ENCODE measurements at places on chromosomes 1 and 21. TPM values are rescaled to one million over a fixed set of nuclear protein-coding genes. Genes with fewer than 3 reads are reported as not detected.

The MTF2 gene
- total RNA-seq = 27.8 TPM

DNA sequence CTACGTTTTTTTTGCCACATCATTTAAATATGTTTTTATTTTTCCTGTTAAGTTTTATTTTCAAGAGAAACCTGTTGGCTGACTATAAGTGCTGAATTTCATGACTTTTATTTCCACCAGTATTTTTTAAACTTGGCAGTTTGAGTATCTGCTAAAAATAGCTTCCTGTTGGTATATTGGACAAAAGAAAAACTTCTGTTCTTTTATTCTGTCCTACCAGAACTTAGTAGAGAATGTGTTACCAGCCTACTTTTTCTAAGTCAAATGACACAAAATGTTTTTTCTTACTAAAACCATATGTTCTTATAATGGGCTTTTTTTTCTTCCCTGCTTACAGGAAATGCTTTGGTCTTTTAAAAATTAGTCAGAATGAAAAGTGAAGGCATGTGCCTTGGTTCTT lies 7.6 kb downstream of the DR1 start:
- DNase-seq = no peak
- H3K4me1 ChIP-seq = peaks cover 47% of the 10 kb centered on the region
- peak overlapping the region; percentile 18 for H3K27ac ChIP-seq
- H3K27me3 ChIP-seq = no peaks in the 10 kb centered on the region
- no peak overlapping the region for H3K4me3 ChIP-seq

The LEPR gene
- total RNA-seq = 17.6 TPM

DNA sequence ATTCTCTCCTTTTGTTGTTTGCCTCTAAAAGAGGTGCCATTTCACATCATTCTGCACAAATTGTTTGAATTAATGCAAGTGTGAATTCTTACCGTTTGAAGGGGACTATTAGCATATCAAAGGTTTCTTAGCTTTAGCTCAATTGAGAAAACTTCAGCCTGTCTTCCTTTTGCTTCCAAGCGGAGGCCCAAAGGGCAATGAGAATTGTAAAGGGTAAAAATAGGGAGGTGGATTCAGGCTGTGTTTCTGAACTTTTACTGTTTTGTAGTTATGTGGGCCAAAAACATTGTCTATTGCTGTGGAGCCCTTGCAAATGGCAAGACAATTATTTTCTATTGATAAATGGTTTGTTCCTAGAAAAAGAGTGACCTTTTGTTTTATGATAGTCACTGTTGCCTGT lies 3.6 kb downstream of the ADGRL2 start:
- H3K4me3 ChIP-seq = peak overlapping the region; percentile 96
- DNase-seq = no peak
- H3K36me3 ChIP-seq = no peaks in the 10 kb centered on the region
- peak overlapping the region; percentile 98 for H3K27ac ChIP-seq
- H3K27me3 ChIP-seq = no peaks in the 10 kb centered on the region

- no peak for DNase-seq
- no peaks in the 10 kb centered on the region for H3K27me3 ChIP-seq
- H3K27ac ChIP-seq = no peak overlapping the region
These were observed 7.3 kb downstream of the KIF21B start for GRCh38 chr1:201016211-201016651.

- no peak overlapping the region for H3K27ac ChIP-seq
- no peaks in the 10 kb centered on the region for H3K36me3 ChIP-seq
- no peak for DNase-seq
- H3K4me3 ChIP-seq = no peak overlapping the region
These were observed 52.1 kb upstream of the SLC44A3 start for GRCh38 chr1:94768036-94768435.

DNA sequence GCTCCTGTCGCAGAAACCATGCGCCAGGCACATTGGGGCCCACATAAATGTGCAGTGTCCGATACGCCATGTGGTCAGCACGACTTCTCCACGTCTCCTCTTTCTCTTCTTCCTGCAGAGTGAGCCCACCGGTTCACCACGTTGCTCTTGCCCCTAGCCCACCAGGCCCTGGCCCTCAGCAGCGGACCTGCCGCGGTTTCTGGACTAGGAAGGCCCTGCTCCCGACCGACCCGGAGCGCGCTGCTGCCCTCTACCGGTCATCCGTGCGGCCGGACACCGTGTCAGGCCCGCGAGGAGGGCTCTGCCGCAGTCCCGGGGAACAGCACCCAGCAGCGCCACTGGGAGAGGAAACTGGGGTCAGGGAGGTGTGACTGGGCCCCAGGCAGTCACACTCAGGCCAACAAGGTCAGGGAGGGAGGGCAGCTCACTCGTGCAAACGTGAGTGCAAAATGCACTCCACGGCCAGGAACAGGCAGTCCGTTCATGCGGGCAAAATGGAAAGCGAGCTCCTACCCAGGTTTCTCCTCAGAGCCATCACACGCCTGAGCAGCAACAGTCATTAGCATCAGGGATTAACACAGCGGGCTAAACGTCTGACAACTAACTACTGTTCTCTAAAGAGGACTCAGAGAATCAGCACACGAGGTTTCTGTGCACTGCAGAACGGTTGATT lies 13.7 kb downstream of the TLR5 start:
- H3K27me3 ChIP-seq = no peaks in the 10 kb centered on the region
- H3K4me3 ChIP-seq = peak overlapping the region; percentile 64
- H3K36me3 ChIP-seq = no peaks in the 10 kb centered on the region
- H3K4me1 ChIP-seq = peaks cover 18% of the 10 kb centered on the region
- no peak overlapping the region for H3K27ac ChIP-seq

DNA sequence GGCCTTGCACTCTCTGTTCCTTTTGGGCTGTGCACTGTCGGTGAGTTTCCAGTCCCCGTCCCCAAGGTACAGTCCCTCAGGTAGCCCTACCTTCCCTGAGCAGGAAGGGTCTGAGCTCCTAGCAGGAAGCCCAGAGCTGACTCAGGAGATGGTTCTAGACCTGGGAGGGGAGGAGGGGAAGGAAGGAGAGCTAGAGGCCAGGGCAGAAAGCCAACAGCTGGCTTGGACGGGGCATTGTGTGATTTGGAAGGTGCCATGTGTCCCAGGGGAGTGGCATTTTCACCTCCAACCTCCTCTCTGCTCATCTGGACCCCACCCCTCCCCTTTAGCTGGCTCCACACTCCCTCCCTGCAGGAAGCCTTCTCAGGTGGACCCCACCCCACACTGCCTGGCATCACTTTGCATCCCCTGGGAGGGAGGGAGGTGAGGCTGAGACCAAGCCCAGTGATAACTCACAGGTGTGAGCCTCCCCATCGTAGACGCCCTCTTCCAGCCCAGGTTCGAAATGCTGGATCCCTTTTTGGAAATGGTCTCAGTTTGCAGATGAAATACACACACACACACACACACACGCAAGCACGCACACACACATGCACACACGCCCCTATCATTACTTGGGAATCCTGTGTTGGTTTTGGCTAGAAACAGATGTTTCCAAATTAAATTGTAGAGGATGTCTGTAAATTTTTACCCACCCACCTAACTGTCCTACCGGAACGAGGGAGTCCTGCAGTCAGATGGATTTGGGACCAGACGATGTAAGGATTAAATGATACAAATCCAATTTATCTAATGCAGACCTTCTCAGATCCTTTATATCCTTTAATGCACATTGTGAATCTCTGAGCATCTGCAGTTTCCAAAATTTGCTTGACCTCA lies 19.7 kb upstream of the IFNLR1 start:
- H3K4me1 ChIP-seq = no peaks in the 10 kb centered on the region
- H3K36me3 ChIP-seq = no peaks in the 10 kb centered on the region
- no peak overlapping the region for H3K4me3 ChIP-seq
- H3K27ac ChIP-seq = no peak overlapping the region
- DNase-seq = no peak

The CBR1 gene
- 174 TPM for total RNA-seq

GRCh38 chr1:190000365-190000872 lies 477.2 kb downstream of the BRINP3 start:
- no peaks in the 10 kb centered on the region for H3K4me1 ChIP-seq
- DNase-seq = no peak
- no peaks in the 10 kb centered on the region for H3K36me3 ChIP-seq
- no peak overlapping the region for H3K4me3 ChIP-seq
- H3K27ac ChIP-seq = no peak overlapping the region

- H3K4me3 ChIP-seq = no peak overlapping the region
- H3K4me1 ChIP-seq = no peaks in the 10 kb centered on the region
- H3K27ac ChIP-seq = no peak overlapping the region
- no peak for DNase-seq
- H3K36me3 ChIP-seq = no peaks in the 10 kb centered on the region
- no peaks in the 10 kb centered on the region for H3K27me3 ChIP-seq
These were observed 253.8 kb downstream of the KAZN start for GRCh38 chr1:14852291-14852690.

DNA sequence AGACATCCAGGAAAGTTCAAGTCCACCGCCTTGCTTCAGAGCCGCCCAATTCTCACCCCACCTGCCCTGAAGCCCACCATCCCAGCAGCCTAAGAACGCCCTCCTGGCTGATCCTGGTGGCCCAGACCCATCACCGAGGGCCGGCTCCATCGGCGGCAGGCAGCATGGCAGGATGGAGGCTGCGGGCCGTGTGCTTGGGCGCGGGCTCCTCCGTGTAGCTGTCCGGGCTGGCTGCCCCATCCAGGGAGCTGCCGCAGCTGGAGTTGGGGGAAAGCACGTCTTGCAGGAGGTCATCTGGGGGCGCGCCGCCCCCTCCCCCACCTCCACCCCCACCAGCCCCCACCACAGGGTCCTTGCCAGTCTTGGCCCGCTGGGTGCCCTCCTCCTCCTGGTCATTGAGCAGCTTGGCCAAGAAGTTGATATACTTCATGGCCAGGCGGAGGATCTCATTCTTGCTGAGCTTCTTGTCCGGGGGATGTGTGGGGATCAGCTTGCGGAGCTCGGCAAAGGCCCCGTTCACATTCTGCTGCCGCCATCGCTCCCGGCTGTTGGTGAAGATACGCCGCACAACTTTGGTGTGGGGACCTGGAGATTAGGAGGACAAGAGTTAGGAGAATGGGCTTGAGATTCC lies 12.3 kb downstream of the TAL1 start:
- DNase-seq = no peak
- H3K4me3 ChIP-seq = no peak overlapping the region
- no peaks in the 10 kb centered on the region for H3K4me1 ChIP-seq

The RIT1 gene
- total RNA-seq = 42.8 TPM

- H3K4me1 ChIP-seq = no peaks in the 10 kb centered on the region
- no peaks in the 10 kb centered on the region for H3K27me3 ChIP-seq
- H3K36me3 ChIP-seq = no peaks in the 10 kb centered on the region
These were observed 43.4 kb downstream of the PKP1 start for GRCh38 chr1:201326710-201327109.

GRCh38 chr1:119489201-119489600 lies 17.8 kb upstream of the HSD3B1 start:
- no peak for DNase-seq
- H3K27me3 ChIP-seq = no peaks in the 10 kb centered on the region
- no peaks in the 10 kb centered on the region for H3K36me3 ChIP-seq
- H3K4me3 ChIP-seq = no peak overlapping the region

DNA sequence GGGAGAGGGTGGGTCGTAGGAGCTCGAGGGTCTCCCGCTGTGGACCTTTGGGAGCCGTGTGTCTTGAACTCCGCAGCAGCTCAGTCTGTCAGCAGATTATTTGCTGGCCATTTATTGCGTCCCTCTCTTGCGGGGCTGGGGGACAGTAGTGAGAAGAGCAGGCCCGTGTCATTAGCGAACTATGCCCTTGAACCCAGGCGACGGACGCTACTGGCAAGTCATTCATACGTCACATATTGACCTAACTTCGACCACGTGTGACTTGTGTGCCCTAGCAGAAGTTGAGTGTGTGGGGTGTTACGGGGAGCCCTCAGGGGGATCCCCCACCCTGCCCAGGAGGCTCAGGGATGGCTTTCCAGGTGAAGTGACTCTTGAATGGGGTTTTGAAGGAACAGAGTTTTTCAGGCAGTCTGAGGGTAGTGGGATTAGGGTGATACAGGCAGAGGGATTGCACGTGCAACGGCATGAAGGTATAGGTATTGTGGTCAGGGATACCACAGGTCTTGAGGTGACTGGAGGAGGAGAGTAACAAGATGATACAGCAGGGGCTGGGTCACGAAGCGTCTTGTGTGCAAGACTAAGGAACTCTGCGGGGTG lies 13.0 kb downstream of the RCC1 start:
- no peaks in the 10 kb centered on the region for H3K27me3 ChIP-seq
- H3K4me3 ChIP-seq = peak overlapping the region; percentile 77
- DNase-seq = no peak
- H3K4me1 ChIP-seq = peaks cover 14% of the 10 kb centered on the region
- H3K36me3 ChIP-seq = peaks cover 2% of the 10 kb centered on the region

The GUCA2A gene
- total RNA-seq = not detected

The SPRR2B gene
- not detected for total RNA-seq

The FAM89A gene
- total RNA-seq = 8.4 TPM

The OPRD1 gene
- total RNA-seq = not detected

GRCh38 chr21:33750017-33750416 lies 107.7 kb downstream of the ITSN1 start:
- H3K27me3 ChIP-seq = no peaks in the 10 kb centered on the region
- no peak overlapping the region for H3K27ac ChIP-seq
- peaks cover 22% of the 10 kb centered on the region for H3K4me1 ChIP-seq
- H3K4me3 ChIP-seq = no peak overlapping the region
- no peak for DNase-seq
- H3K36me3 ChIP-seq = no peaks in the 10 kb centered on the region

DNA sequence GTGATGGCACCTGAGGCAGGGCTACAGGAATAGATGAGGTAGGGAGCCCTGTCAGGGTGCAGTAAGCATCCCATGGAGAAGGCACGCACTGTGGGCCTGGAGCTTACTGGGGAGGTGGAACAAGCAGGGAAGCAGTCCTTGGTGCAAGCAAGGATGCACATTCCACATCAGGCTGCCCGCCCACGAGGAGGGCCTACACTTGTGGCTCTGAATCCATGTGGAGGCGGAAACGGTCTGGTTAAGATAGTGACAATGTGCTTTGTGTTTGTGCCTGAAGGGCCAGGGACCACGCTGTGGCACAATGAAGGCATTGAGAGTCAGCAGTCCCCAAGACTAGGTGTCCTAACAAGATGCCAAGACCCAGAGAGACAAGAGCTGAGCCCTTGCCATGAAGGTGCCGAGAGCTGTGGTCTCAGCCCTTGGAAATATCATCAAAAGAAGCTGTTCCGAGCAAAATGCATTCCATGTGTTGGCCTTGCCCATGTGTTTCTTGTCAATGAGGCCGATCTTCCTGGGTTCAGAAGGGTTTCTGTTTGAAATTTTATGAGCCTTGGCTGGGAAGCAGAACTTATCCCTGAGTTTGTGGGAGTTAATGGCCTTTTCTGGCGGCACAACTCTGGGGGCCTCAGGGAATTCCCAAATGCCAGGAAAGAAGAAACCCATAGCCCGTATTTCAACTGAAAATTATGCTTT lies 111.9 kb downstream of the NGF start:
- no peaks in the 10 kb centered on the region for H3K36me3 ChIP-seq
- no peak overlapping the region for H3K27ac ChIP-seq
- H3K4me3 ChIP-seq = no peak overlapping the region
- H3K27me3 ChIP-seq = no peaks in the 10 kb centered on the region

GRCh38 chr1:42748461-42749410 lies 8.7 kb upstream of the CLDN19 start:
- peaks cover 52% of the 10 kb centered on the region for H3K36me3 ChIP-seq
- no peak overlapping the region for H3K4me3 ChIP-seq
- no peaks in the 10 kb centered on the region for H3K27me3 ChIP-seq
- no peaks in the 10 kb centered on the region for H3K4me1 ChIP-seq
- no peak overlapping the region for H3K27ac ChIP-seq

- H3K27me3 ChIP-seq = no peaks in the 10 kb centered on the region
- peak overlapping the region; percentile 80 for H3K27ac ChIP-seq
- H3K4me1 ChIP-seq = peaks cover 29% of the 10 kb centered on the region
- H3K36me3 ChIP-seq = no peaks in the 10 kb centered on the region
- no peak for DNase-seq
These were observed 277.3 kb upstream of the FMN2 start for GRCh38 chr1:239814306-239814881.

The DCST1 gene
- total RNA-seq = not detected

GRCh38 chr21:40847951-40848350 lies 993 bp upstream of the DSCAM start:
- no peaks in the 10 kb centered on the region for H3K27me3 ChIP-seq
- no peak overlapping the region for H3K27ac ChIP-seq
- H3K4me1 ChIP-seq = no peaks in the 10 kb centered on the region

All from thoracic aorta (tissue), 2 donors.